Fibroblast of lung (primary cell): ENCODE measurements at places on chromosomes 5 and 9. TPM values are rescaled to one million over a fixed set of nuclear protein-coding genes. Genes with fewer than 3 reads are reported as not detected.
A peak's percentile ranks its signal among the peaks of the same experiment; 100 is the strongest.

The SPOCK1 gene
- 34.9 and 44.9 TPM in 2 replicates for polyA plus RNA-seq

GRCh38 chr9:69295872-69296552, 29.0 kb upstream of the ENTREP1 start:
- H3K27ac ChIP-seq: no peak overlapping the region
- H3K36me3 ChIP-seq: no peaks in the 10 kb centered on the region
- H3K4me1 ChIP-seq: no peaks in the 10 kb centered on the region
- peaks cover 2% of the 10 kb centered on the region for H3K27me3 ChIP-seq
- DNase-seq: no peak

- no peak overlapping the region for H3K4me3 ChIP-seq
- no peak overlapping the region for H3K27ac ChIP-seq
- DNase-seq: peak; percentile 1
- no peaks in the 10 kb centered on the region for H3K4me1 ChIP-seq
- H3K27me3 ChIP-seq: no peaks in the 10 kb centered on the region
- no peaks in the 10 kb centered on the region for H3K36me3 ChIP-seq
Measured at GRCh38 chr9:135647884-135648283, 8.5 kb upstream of the GLT6D1 start.

The KCNV2 gene
- not detected in 2 replicates for polyA plus RNA-seq

The SYK gene
- not detected in 2 replicates for polyA plus RNA-seq

The TMEM171 gene
- polyA plus RNA-seq: 1.9 and 5.8 TPM in 2 replicates

DNA sequence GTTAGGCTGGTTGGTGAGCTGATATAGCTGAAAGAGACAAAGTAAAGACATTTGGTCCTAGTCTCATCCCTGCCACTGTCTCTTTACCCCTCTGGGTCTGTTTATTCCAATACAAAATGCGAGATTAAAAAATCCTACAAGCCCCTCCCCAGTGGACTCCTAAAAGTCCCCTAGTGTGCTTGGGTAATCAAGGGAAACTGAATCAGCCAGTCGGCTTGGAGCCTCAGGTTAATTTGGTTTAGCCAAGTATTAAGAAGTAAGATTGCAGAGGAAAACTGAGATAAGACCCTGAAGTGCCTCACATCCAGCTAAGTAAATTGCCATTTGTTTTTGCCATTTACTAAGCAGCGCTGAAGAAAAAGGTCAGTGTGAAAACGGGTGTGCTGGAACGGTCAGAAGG, 10.4 kb downstream of the NIM1K start:
- no peak for DNase-seq
- no peak overlapping the region for H3K27ac ChIP-seq
- no peaks in the 10 kb centered on the region for H3K36me3 ChIP-seq
- no peak overlapping the region for H3K4me3 ChIP-seq
- no peaks in the 10 kb centered on the region for H3K27me3 ChIP-seq

DNA sequence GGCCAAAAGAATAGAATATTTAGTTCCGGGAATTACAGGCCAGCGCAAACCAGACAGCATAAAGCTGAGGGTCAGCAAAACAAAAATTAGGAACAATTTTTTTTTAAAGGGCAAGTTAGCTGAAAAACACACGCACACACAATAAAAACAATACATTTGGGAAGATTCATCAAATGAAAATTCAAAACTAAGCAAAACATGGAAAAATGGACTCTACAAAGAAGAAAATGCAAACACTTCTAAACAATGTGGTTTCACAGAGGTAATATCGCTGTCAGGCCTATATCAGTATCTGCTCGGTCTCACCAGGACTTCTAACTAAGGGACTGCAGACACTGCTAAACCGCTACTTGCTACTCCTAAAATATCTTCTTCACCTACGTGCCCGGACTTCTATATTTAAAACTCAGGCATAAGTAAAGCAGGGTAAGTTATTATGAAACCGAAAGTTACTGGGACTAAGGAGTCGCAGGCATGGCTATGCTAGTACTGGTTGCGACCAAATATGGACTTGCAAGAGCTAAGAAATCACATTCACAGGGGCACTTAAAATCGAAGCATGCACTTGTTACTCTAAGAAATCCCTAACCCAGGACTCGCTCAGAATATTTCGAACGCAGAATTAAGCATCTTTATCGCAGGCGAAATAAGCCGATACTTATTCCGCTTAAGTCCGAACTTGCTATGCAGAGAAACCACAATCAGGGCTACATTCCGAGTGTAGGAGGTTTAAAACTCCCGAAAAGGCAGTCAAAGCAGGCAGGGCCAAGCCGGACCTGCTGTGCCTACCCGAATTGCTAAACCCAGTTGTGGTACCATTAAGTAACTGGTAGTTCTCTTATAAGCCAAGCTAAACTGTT, 2.3 kb downstream of the ANXA2R start:
- no peaks in the 10 kb centered on the region for H3K27me3 ChIP-seq
- H3K27ac ChIP-seq: peak overlapping the region; percentile 67
- peaks cover 5% of the 10 kb centered on the region for H3K4me1 ChIP-seq
- H3K4me3 ChIP-seq: peak overlapping the region; percentile 51

DNA sequence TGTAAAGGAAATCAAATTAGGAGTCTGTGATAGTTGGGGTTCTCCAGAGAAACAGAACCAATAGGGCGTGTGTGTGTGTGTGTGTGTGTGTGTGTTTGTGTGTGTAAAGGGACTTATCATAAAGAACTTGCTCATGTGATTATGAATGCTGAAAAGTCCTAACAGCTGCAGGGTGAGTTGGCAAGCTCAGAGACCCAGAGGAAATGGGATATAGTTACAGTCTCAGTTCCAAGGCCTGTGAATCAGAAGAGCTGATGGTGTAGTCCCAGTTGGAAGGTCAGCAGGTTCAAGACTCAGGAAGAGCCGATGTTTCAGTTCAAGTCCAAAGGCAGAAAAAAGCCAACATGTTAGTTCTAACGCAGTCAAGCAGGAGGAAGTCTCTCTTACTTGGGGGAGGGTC, 214.2 kb downstream of the ELAVL2 start:
- peak; percentile 27 for DNase-seq
- no peak overlapping the region for H3K27ac ChIP-seq
- H3K36me3 ChIP-seq: no peaks in the 10 kb centered on the region
